ENCODE measurements at places on chromosomes 1 and 21. TPM values are rescaled to one million over a fixed set of nuclear protein-coding genes. Genes with fewer than 3 reads are reported as not detected.

GRCh38 chr1:187009320-187009719, 180.6 kb downstream of the PLA2G4A start:
- no peak for DNase-seq

DNA sequence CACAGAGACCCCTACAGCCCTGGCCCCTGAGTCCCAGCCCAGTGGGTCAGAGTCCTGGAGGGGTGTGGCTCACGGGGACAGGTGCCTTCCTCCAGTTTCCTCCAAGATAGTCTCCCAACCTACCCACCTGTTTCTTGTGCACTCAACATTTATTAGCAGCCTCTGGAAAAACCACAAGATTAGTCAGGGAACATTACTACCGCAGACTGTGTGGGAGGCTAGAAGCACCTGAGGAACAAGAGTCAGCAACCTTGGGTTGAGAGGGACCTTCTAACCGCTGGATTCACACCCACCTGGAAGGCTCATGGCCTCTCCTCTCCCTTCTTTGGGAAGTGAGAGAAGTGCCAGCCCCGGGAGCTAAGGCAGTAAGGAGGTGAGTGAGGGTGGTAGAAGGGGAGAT, 22.5 kb upstream of the IKBKE start:
- DNase-seq: no peak

- DNase-seq: no peak
Observed at GRCh38 chr1:201324821-201325677, 41.7 kb downstream of the PKP1 start.

COL9A2 gene
- total RNA-seq: 27.1 TPM

DNA sequence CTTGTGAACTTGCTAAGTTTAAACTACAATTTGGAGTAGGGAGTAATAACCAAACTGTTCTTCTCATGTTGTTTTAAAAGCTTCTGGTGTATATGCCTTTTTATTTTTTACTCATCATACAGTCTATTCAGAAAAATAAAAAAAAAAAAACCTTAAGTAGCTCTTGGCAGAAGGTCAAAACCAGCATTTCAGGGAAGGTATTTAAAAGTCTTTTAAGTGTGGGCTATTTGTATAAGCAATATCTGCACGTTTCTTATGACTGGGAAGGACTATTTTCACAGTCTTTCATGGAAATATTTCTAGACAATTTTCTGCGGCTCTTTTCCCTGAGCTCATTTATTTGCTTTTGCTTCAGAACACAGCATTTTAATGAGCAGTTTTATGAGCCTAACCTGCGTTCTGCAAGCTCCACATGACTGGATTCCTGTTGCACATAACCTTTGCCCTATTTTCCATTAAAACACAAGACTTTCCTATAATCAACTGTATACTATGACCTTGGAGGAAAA, 60.9 kb upstream of the C1orf105 start:
- no peak for DNase-seq

GRIK1 gene
- total RNA-seq: 0.49 TPM

- no peak for DNase-seq
Observed at GRCh38 chr21:45512626-45513002, 29.6 kb downstream of the SLC19A1 start.

DNA sequence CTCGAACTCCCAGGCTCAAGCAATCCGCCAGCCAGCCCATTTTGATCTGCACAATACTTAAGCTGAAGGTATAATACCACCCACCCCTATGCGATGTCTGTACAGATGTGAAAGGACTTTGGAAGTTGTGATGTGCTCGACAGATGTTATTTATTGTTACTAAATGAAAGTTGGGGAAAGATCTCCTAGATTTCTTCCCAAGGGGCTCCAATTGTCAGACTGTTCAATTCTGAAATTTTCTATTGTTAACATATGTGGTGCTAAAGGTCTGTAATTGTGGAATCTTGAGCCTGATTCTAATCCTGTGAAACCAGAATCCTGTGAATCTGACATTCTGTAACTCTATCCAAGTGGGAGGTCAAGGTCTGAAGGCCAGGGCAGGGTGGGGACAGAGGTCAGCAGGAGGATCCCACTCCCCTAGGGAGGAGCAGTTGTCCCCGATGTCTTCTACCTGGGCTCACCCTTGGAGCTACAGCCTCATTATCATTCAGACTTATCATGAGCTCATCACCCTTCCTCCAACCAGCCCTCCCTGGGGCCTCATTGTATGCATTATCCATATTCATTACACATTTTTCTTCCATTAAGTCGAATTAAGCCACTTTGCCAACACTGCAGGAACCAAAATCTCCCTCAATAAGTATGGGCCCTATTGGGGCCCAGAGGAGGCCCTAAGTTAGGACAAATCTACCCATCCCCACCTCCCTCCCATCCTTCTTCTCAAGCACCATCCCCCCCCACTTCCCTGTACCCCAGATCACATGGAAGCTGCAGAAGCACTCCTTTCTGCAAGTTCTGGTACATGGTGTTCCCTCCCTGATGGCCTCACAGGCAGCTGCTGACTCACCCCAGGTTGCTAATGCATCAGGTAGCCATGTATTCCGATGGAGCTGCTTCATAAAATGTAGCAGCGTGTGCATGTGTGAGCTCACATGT, 32.3 kb downstream of the SHISAL2A start:
- no peak for DNase-seq

ZFP69 gene
- 5.8 TPM for total RNA-seq

SCYL3 gene
- 21.2 TPM for total RNA-seq

- no peak for DNase-seq
Observed at GRCh38 chr1:188670837-188671236, 1806.8 kb downstream of the BRINP3 start.

DNA sequence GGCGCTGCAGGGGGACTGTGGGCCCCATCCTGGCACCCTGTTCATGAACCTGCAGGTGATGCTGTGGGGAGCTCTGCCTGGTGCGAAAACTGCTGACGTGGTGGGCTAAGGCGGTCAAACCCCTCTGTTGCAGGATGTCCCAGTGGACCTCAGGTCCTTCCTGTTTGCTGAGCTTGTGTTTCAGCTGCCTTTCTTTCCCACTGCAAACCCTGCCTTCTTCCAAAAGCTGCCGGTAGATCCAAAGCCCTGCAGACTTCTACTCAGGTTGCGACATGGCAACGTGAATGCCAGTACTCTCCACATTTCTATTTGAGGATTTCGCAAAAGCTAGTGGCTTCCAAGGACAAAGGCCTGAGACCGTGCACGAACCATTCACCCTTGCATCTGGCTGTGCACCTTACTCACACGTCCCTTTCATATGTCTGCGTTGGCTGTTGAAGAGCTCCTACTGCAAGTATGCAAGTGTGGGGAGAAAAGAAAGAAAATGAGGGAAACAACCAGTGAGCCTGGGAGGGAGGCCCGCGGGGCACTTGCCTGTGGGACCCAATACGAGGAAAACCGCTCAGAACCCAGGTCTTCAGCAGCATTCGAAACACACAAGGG, 6.2 kb upstream of the RRP1 start:
- no peak for DNase-seq

GRCh38 chr1:187070076-187070475, 241.3 kb downstream of the PLA2G4A start:
- no peak for DNase-seq

GJA4 gene
- 8.9 TPM for total RNA-seq

DNA sequence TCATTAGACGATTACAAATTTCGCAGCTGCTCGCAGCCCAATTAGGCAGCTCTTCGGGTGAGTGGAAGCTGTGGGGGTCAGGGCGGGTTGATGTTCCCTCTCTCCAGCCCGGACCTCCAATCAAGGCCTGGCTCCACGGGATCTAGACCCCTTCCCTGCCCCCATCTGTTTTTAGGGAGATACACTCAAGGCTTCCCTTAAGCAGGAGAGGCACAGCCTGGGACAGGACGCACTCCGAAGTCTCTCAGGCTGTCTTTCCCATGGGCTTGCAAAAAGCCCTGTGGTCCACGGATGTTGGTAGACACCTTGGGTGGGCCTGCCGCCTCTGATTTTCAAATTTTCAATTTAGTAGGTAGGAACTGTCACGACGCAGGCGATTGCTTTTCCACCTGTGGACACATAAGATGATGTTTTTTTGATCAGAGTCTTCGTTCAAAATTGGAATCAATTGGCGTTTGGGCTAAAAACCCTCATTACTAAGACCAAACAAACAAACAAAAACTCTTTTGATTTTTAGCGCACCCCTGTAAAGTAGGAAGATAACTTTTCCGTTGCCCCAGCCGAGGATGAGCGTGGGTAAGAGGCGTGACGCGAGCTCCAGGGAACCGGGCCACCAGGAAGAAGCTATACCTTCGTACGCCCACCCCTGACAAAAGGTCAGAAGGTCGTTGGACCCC, 2.5 kb upstream of the LHX8 start:
- no peak for DNase-seq

FCRLB gene
- total RNA-seq: 3.9 TPM

MCL1 gene
- 159 TPM for total RNA-seq

- DNase-seq: no peak
Observed at GRCh38 chr1:85459290-85459689, 5.7 kb downstream of the DDAH1 start.

DNA sequence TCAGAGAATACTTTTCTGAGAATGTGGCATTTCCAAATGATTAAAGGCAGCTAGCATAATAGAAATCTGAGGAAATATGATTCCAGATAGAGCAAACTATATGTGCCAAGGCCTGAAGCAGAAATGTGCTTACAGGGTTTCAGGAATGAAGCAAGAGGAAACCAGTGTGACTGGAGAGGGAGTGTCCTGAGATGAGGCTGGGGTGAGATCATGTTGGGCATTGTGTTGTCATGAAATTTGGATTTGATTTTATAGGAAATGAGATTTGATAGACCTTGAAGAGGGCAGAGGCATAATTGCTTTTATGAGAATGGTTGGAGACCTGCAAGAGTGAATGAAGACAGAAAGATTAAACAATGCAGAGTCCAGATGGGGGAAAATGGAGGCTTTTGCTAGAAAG, 338.1 kb upstream of the SNX7 start:
- DNase-seq: no peak

TNNT2 gene
- 1.4 TPM for total RNA-seq

OR2G3 gene
- total RNA-seq: not detected

- DNase-seq: no peak
Observed at GRCh38 chr1:165862448-165862847, 35.0 kb downstream of the UCK2 start.

- no peak for DNase-seq
Observed at GRCh38 chr1:209855623-209856022, 27.9 kb downstream of the UTP25 start.

- peak; percentile 87 for DNase-seq
Observed at GRCh38 chr1:21963477-21964217, 13.2 kb upstream of the CELA3B start.

GBP2 gene
- 70.6 TPM for total RNA-seq

DNA sequence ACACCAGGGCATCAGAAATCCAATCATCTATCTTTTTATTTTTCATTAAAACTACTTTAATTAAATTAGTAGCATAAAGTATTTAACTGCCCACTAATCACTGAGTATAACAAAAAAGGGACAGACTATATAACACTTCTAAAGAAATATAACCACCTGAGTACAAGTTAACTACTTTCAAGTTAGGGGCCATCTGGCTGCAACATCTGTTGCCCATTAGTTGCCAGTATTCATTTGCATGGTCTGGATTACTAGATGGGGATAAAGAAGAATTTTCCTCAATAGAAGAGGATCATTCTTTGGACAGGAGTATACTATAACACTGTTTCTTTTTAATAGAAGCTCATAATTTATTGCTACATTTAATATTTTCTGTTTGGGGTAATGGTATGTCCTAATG, 446.4 kb downstream of the AMY1C start:
- DNase-seq: no peak

RGS13 gene
- total RNA-seq: 0.62 TPM

- peak; percentile 26 for DNase-seq
Observed at GRCh38 chr21:46194374-46195334, 10.4 kb upstream of the SPATC1L start.

RAP1GAP gene
- 47.0 TPM for total RNA-seq

All from ureter (tissue), 1 donor.